ENCODE measurements at places on chromosomes 12 and 14.

- DNase-seq = no peak
Measured at GRCh38 chr12:38025916-38026315, 290.7 kb upstream of the ALG10B start.

GRCh38 chr12:57604454-57604991 lies at the start of gene DTX3:
Gene DTX3 (plus strand): TSS chr12:57604824. CDS start chr12:57606518, 1,694 bp downstream.
- peak; percentile 53 for DNase-seq

DNA sequence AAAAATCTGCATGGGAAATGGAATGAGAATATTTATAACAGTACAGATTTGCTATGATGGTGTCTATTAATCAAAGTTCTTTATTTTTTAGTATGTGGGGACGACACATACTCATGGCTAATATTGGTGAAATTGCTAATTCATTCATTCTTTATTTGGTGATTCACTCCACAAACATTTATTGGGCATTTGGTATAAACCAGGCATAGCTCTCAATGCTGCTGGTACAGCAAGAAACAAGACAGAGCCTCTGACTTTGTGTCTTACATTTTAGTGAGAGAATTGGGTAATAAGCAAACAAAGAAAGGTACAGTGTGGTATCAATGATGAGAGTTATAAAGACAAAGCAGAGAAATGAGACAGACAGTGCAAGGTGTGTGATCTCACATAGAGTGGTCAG lies 129.5 kb downstream of the RGS6 start:
- DNase-seq = no peak

GRCh38 chr12:26088998-26089397 lies 35.8 kb downstream of the BHLHE41 start:
- no peak for DNase-seq
